ENCODE measurements at places on chromosomes 1 and 21.

DNA sequence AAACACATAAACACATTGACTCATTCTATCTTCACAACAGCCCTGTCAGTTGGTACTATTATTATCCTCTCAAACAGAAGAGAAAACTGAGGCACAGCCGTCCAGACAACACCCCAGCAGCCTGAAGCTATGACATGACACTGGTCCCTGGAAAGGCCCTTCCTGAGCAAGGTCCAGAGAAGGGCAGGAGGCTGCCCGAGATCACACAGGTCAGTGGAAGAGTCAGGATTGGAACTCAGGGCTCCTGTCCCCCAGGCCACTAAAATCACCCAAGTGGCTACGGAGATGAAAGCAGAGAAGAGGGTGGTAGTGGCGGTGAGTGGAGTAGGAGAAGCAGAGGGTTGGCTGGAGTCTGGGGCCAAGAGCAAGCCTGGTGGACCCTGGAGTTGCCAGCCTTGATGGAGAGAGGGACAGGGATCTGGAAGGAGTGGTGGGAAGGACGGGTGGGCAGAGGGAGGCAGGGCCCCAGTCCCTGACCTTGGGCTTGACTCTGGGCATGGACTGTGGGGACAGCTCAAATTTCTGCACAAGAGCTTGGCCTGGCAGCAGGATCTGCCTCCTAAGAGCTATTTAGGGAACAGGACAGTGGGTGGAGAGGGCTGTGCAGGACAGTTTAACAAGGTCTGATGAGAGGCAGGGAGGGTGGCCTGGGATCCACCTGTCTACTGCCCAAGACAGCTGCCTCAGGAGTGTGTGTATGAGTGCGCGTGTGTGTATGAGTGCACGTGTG lies 15.8 kb downstream of the MYOM3 start:
- no peak for DNase-seq

DNA sequence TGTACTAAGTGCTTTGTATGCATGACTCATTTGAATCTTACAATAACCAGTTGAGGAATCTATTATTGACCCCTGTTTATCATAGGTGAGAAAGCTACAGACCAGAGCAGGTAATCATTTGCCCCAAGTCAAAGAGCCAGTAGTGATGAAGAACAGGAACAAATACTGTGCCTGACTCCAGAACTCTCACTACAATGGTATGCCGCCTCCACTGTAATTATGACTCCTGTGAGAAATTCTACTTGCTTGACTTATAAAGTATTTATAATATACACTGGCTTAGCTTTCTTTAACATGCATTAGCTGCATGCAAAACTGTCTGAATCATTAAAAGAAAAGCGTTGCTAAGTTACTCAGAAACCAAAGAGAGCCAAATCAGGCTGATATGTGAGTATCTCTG lies 92.6 kb downstream of the ZNF281 start:
- no peak for DNase-seq

- DNase-seq: no peak
These were observed 192.4 kb upstream of the ARHGEF16 start for GRCh38 chr1:3261969-3262579.

DNA sequence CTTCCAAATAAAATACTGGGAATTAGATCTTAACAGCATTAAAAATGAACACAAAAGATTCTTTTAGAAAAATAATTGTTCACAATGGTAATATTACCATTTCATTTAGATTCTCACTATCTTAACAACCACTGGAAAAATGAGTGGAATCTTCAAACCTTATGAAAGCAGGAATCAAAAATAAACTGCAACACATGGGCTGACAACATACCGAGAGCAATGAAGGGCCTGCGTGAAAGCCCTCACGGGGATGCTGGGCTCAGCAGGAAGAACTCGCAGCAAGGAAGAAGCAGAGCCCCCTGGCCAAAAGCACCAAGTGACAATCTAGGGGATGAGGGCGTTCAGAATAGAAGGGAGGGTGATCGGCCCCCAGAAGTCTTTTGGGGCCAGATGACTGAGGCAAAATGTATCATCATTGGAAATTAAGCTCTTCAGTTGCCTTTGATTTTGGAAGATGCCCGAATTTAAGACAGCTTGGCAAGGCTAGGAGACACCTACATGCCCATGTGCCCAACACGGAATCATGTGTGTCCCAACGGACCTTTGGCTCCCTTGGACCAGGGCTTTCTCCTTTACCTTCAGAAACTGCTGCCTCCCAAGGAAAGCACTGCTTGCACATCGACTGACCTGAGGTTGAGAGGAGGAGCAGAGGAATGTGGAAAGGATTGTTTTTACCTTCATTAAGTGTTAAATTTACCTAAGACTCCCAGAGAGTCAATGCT lies 103.9 kb downstream of the TGFBR3 start:
- DNase-seq: no peak

DNA sequence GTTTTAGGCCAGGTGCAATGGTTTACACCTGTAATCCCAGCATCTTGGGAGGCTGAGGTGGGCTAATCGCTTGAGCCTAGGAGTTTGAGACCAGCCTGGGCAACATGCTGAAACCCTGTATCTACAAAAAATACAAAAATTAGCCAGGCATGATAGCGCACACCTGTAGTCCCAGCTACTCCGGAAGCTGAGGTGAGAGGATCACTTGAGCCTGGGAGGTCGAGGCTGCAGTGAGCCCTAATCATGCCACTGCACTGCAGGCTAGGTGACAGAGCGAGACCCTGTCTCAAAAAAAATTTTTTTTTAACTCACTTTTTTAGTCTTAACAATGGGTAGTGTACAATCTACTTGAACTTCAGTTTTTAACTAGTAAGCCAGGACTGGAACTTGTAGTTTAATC lies 137.5 kb downstream of the HS2ST1 start:
- no peak for DNase-seq

DNA sequence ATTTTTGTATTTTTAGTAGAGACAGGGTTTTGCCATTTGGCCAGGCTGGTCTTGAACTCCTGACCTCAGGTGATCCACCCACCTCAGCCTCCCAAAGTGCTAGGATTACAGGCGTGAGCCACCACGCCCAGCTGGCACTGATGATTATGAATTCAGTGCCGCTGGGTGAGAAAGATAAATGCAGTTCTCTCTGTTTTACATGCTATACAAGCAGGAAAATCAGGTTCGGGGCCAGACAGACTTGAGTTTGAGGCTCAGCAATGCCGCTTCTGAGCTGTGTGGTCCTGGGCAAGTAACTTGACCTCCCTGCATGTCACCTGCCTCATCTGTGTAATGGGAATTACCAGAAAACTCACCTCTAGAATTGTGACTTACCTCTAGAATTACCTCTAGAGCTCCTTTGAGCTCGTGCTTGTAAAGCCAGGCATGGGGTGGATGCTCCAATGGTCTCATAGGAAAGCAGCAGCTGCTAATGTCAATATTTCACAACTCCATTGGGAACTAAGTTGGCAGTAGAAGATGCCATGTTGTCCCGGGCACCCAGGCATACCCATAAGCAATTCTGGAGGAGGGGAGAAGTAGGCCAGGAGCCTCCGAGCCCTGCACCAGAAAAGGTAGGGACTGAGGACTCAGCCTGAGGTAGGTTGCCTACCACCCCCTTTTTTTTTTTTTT lies 119.8 kb upstream of the SLC25A33 start:
- no peak for DNase-seq

GRCh38 chr21:35724156-35724555 lies 336.2 kb downstream of the SETD4 start:
- DNase-seq: no peak

GRCh38 chr1:218967836-218968235 lies 205.8 kb upstream of the LYPLAL1 start:
- no peak for DNase-seq

- DNase-seq: no peak
These were observed 7.4 kb downstream of the STX6 start for GRCh38 chr1:181015251-181015615.

- no peak for DNase-seq
These were observed 84.2 kb downstream of the RABGAP1L start for GRCh38 chr1:174243451-174244000.

DNA sequence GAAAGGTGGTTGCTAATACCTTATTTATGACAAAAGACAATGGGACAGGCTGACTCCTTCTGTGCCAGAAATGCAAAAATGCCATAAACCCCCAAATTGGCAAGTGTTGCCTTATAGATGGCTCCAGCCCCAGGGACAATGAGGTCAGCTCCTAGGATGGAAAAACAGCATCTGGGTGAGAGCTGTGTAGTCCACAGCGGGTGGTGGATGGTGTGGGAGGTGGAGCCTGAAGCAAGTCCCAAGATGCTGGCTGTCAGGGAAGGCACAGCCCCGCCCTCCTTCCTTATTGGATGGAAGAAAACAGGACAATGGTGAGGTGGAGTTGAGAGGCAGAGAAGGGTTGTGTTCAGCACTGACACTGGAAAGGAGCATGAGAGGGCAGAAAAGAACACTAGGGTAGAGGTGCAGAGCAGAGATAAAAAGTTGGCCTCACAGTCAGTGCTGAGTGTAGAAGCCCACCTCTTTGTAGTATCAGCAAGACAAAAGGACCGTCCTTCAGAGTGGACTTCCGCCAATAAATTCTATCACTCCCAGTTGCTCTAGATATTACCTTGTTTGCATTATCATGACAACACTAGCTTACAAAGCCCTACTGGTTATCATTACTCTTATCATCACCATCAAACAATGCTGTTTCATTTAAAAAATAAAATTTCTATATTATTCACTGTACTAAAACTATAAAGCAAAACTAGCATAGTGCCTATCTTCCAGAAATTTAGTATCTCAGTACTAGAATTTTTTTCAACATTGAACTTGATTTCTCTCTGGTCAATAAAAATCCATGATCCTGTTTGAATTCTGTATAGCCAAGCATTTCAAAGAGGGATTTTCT lies 3.7 kb upstream of the SDE2 start:
- no peak for DNase-seq

DNA sequence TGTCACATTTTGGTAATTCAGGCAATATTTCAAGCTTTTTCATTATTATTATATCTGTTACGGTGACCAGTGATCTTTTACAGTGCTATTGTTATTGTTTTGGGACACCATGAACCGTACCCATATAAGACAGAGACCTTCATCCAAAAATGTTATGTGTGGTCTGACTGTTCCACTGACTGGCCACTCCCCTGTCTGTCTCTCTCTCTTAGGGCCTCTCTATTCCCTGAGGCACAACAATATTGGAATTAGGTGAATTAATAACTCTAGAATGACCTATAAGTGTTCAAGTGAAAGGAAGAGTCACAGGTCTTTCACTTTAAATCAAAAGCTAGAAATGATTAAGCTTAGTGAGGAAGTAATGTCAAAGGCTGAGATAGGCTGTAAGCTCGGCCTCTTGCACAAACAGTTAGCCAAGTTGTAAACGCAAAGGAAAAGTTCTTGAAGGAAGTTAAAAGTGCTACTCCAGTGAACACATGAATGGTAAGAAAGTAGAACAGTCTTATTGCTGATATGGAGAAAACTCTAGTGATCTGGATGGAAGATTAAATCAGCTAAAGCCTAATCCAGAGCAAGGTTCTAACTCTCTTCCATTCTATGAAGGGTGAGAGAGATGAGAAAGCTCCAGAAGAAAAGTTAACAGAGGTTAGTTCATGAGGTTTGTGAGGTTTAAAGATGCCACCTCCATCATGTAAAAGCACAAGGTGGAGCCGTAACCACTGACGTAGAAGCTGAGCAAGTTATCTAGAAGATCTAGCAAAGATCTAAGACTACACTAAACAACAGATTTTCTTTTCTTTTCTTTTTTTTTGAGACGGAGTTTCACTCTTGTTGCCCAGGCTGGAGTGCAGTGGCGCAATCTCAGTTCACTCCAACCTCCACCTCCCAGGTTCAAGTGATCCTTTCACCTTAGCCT lies 19.7 kb upstream of the DIPK1A start:
- no peak for DNase-seq

DNA sequence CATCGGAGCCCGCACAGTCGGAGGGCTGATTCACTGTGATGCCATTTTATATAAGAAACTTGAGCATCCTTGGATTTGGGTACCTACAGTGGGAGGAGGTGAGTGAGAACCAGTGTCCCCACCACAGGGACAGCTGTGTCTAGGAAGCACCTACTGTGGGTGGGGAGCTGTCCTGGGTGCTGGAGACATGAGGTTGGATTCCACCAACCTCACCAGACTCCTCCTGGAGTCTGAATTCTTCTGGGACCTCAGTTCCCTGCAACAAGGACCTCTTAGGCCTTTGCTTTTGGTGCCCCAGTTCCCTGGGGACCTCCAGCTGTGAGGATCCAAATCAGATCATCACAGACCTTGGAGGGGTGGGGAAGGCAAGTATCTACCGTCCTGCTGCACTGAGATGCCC lies 188.8 kb downstream of the PRDM16 start:
- no peak for DNase-seq

GRCh38 chr1:190754666-190755065 lies 277.0 kb upstream of the BRINP3 start:
- no peak for DNase-seq

DNA sequence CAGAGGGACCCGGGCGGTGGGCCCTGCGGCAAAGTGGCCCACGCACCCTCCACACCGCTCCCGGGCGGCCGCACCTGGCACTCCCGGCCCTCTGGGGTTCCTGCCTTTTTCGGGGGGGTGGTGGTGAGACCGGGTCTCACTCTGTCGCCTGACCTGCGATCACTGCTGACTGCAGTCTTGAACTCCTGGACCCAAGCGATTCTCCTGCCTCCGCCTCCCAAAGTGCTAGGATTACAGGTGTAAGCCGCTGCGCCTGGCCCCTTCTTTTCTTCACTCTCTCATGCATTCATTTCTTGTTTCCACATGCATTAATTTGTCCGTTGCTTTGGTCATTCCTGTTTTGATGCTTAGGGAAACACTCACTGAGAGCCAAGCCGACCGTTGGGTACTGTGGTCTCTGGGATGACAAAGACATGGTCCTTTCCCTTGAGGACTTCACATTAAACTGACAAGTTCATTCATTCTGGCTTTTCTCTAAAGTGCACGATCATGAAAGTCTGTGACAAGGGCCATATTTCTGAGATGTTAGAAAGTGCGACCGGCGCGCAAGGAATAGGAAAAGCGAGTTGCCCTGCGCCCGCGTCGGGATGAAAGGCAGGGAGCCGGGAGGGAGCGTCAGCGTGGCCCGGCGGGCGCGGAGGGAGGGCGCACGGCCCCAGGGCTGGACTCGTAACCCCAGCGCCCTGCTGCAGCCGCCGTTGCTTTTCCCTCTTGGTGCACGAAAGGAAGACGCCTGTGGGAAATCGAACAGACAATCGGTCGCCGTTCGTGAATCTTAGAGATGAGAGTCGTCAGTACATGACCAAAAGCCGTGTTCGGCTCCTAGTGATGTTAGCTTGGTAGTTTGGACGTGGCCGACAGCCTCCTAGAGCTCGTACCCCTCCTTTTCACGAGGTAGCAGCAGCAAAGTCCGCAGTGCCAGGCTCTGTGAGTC lies 1.0 kb upstream of the MCOLN2 start:
- DNase-seq: no peak

All from stimulated activated CD4-positive, alpha-beta T cell treated with anti-CD3 and anti-CD28 coated beads, TNF-alpha, amount 100 ng/mL, for 1 hour (primary cell).